Spleen (tissue), 13 donors: ENCODE measurements at places on chromosomes 1 and 21. TPM values are rescaled to one million over a fixed set of nuclear protein-coding genes. Genes with fewer than 3 reads are reported as not detected.

The OR2M3 gene
- not detected for polyA plus RNA-seq

The CD1E gene
- polyA plus RNA-seq = 0.10 TPM

GRCh38 chr1:39755965-39756659 is 15.0 kb downstream of the OXCT2 start:
- no peak for DNase-seq

DNA sequence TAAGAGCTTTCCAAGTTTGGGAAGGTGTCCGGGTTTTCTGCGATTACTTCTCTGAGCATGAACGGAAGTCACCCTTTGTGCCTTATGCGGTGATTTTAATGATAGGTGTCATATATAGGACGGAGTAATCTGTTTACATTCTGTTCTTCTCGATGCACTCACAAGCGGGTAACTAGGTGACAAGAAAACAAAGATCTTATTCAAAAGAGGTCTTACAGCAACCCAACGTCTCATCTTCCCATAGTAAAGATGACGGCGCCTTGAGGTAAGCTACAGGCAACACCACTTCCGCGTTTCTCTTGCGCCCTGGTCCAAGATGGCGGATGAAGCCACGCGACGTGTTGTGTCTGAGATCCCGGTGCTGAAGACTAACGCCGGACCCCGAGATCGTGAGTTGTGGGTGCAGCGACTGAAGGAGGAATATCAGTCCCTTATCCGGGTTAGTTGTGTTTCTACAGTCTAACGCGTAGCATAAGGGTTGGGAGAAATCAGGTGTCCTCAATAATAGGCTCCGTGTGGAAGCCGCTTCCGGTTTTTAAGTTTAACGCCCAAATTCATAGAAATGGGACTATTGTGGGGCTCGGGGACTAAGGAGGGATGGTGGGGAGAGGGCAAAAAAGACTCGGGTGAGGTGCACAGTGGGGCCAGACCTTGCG is at the start of gene UFC1:
UFC1 (plus strand) TSS at position 297 of the 656 bp plus-strand sequence; CDS start at position 317, 20 bp downstream.
- peak; percentile 93 for DNase-seq

DNA sequence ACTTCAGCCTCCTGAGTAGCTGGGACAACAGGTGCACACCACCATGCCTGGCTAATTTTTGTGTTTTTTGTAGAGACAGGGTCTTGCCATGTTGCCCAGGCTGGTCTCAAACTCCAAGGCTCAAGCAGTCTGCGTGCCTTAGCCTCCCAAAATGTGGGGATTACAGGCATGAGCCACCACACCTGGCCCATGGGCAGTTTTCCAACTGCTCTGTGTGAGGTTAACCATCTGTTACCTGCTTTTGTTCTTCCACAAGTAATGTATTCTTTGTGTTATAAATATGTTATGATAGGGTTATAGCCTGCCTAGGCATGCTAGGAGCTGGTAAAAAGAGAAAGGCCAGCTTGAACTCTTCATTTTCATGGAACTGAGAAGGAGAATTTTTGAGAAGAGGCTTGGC is 30.7 kb downstream of the TUFT1 start:
- DNase-seq = no peak

DNA sequence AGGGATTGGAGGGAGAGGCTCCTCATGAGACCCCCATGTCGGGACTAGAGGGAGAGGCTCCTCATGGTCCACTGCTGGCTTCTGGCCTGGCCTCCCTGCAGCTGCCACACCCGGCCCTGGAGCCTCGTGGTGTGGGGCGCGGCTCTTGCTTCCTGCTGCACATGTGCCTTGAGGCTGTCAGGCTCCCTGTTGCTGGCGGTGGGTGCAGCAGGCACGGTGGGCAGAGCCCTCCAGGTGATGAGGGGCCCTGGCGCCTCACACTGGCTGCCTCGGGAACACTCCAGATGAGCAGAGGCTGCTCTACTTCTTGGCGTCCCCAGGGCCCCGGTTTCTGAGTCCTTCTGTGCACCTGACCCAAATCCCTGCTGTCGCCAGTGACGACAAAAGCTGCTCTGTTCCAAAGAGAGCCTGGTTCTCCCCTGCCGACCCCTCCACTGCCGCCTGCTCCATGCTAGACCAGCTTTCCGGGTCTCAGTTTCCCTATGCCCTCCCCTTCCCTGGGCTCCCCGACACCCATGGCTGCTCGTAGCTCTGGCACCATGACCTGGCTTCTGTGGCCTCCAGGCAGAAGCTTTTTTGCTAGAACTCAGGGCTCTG is 9.7 kb upstream of the ATAD3B start:
- DNase-seq = no peak

GRCh38 chr1:173475564-173476196 is 1.5 kb upstream of the PRDX6 start:
- DNase-seq = no peak

DNA sequence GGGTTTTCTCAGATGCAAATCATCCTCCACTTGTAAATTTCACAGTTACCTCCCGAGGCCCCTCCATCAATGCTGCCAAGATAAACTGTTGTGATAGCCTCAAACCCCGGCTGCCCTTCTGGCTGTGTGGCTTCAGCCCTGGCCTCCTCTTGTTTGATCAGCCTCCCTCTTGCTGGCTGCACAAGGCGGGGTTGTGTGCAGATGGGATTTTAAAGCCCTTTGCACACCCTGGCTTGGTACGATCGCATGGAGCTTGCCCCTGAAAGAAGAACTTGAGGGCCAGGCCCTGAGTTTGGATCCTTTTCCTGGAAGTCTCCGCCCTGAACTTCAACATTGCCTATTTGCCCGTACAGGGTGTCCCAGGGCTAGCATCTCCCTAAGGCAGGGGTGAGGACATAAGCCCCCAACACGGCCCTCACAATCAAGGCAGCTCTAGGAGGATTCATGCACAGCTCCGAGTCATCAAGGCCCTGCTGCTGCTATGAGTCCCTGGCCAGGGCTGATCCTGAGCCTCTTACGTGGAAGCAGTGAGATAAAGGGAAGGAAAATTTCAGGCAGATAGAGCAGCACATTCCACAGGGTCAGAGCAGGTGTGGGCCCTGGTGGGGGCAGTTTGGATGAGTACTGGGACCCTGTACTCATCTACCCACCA is 181.2 kb upstream of the VAMP3 start:
- DNase-seq = peak; percentile 44

- DNase-seq = peak; percentile 2
These were observed 41.4 kb upstream of the PCBP3 start for GRCh38 chr21:45602106-45602505.

The KRTAP10-6 gene
- polyA plus RNA-seq = not detected

- DNase-seq = no peak
These were observed 17.1 kb downstream of the ATP5PF start for GRCh38 chr21:25717491-25718147.

DNA sequence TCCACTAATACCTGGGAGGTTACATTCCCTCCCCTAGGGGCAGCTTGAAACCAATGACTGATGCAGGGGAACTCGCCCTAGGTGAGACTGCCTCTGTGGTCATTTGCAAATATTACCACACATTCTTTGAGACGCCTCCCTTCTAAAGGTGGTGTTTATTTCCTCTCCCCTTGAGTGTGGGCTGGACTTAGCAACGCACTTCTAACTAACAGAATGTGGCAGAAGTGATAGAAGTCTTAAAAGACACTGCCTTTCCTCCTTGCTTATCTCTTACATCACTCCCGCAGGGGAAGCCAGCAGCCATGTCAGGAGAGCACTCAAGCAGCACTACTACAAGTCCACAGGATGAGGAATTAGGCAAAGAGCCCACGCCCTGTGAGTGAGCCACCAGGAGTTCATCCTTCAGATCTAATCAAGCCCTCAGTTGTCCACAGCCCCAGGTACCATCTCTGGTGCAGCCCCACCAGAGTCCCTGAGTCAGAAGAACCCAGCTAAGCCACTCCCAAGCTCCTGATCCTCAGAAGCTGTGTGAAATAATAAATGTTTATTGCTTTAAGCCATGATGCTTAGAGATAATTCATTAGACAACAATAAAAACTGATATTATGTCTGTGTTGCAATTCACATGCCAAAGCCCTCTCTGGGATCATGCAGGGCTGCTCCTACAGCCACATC is 14.8 kb upstream of the MATN1 start:
- DNase-seq = no peak

The MRPS6 gene
- 45.6 TPM for polyA plus RNA-seq

GRCh38 chr1:234842726-234843641 is 233.0 kb upstream of the IRF2BP2 start:
- DNase-seq = peak; percentile 85

DNA sequence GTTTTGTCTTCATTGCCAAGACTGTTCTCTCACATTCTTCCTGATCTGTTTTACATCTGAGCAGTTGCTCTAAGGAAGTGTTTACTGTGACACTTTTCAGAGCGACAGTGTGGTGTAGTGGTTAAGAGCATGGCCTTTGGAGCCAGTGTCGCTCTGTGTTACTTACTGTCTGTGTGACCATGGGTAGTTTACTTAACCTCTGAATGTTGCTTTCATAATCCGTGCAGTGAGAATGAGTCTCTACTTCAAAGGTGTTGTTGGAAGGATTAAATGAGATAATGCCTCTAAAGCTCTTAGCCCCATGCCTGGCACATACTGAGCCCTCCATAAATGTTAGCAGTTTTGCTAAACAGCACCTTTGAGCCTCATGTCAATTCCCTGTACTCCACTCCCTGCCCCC is 35.9 kb upstream of the ZFP69B start:
- DNase-seq = no peak
